ENCODE measurements at places on chromosomes 2 and 18. TPM values are rescaled to one million over a fixed set of nuclear protein-coding genes. Genes with fewer than 3 reads are reported as not detected.

GRCh38 chr18:36912887-36913286, 84.0 kb downstream of the KIAA1328 start:
- no peak for DNase-seq

GRCh38 chr2:25514043-25514637, 159.2 kb downstream of the DTNB start:
- DNase-seq, result no peak

GRCh38 chr2:65437392-65438135, 5.2 kb upstream of the SPRED2 start:
- no peak for DNase-seq

GRCh38 chr2:161178756-161179155, 18.5 kb downstream of the TANK start:
- no peak for DNase-seq

Gene GKN2
- total RNA-seq, result 221 TPM

Gene LRP2
- total RNA-seq, result 0.89 TPM

Gene SPATS2L
- 36.8 TPM for total RNA-seq

Gene NCKAP1
- total RNA-seq, result 224 TPM
